ENCODE measurements at places on chromosomes 11 and 22.
A peak's percentile ranks its signal among the peaks of the same experiment; 100 is the strongest.

DNA sequence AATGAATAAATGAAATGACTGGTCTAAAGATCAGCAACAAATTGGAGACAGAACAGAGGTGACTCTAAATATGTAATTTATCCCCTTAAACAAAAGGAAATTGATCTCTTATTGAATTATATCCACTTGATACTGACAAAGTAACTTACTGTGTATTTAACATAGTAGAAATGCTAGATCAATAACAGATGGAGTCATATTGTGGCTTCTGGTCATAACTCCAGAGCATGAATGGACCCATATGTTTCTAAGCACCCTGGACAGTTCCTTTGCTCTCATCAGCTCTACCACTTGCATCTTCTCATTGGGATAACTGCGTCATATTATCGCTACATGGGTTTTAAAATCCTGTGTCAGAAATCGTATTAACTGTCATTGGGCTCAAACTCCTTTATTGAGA lies 222.3 kb downstream of the ETS1 start:
- no peak for DNase-seq

DNA sequence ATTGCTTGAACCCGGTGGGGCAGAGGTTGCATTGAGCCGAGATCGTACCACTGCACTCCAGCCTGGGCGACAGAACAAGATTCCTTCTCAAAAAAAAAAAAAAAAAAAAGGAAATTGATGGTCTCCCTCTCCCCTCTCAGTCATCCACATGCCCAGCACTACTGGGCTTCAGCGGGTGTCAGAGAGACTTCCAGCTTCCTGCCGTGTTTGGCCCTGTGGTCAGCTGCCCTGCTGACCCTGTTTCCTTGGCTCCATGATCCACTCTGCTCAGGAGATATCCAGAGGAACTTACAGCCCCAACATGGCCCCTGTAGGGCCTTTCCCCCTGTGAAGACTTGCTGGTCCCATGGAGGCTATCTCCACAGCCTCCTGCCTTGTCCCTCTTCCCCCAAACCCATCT lies 6.1 kb upstream of the PNPLA3 start:
- no peak for DNase-seq

GRCh38 chr11:2868506-2869133 lies 17.0 kb downstream of the CDKN1C start:
- no peak for DNase-seq

GRCh38 chr11:8273287-8273686 lies 9.6 kb upstream of the LMO1 start:
- no peak for DNase-seq

DNA sequence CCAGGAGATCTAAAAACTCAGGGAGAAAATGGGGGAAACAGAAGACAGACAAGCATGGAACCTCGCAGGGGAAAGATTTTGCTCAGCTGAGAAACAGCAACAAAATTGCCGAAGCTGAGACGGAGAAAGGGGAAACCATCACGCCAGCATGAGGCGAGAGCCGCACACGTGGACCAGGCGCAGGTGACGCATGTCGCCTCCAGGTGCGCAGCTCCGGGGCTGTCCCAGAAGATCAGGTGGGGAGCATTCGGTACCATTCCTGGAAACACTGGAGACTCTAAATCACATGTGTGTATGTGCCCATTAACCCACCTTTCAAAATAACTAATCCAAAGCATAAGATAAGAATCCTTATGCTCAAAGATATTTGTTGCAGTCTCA lies 121.7 kb downstream of the BRD1 start:
- DNase-seq: no peak

- DNase-seq: no peak
Measured at GRCh38 chr11:84249344-84250135, 963.4 kb upstream of the CCDC90B start.

GRCh38 chr11:112538534-112539280 lies 278.0 kb upstream of the PLET1 start:
- DNase-seq: no peak

GRCh38 chr11:102599642-102600261 lies 25.4 kb downstream of the MMP20 start:
- DNase-seq: no peak

DNA sequence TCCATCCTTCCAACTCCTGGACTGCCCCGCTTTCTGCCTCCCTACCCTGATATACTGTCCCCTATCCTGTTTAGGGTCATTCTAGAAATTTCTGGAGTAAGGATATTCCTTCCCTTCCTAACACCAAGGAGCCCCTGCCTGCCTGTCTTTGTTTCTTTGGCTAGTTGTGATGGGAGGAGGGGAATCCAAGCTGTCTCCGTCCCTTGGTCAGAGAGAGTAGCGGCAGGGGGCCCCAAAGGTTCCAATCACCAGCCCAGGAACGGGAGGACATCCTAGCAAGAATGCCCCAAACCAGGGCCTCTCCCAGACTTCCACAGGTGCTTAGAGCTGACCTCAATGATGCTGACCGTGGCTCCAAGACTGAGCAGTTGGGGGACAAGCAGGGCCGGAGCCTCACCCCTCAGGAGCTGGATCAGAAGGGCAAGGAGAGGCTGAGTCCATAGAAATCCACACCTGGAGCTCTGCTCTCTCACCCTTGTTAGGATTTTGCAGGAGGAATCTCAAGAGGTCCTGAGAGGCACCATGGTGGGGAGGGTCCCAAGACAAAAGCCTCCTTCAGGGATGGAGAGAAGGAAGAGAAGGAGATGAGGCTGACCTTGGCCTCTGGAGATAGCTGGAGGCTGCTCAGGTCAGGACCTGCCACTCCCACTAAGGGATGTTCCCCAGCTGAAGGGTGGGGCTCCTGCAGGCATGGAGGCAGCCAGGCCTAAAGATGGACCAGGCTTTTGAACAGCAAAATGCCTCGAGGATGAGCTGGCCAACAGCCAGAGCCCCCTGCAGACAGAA lies 13.6 kb downstream of the SLC22A12 start:
- DNase-seq: no peak

DNA sequence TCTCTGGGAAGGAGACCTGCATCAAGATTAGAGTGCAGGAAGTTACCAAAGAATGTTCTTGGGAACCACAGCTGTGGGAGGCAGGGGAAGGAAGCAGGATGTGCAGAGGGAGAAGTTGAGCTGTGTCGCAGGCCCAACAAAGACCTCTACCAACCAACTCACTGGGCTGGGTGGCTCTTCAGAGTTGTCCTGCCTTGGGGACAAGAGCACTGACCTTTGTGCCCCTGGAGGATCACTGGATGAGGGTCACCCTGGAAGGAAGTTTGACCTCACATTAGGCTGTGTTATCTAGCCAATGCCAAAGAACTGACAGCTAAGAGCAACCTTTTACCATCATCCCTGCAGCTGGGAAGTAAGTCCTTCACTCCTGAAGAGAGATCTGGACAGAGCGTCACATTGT lies 130.6 kb downstream of the RRAS2 start:
- no peak for DNase-seq

GRCh38 chr11:132948252-132948651 lies 584.0 kb downstream of the OPCML start:
- no peak for DNase-seq

DNA sequence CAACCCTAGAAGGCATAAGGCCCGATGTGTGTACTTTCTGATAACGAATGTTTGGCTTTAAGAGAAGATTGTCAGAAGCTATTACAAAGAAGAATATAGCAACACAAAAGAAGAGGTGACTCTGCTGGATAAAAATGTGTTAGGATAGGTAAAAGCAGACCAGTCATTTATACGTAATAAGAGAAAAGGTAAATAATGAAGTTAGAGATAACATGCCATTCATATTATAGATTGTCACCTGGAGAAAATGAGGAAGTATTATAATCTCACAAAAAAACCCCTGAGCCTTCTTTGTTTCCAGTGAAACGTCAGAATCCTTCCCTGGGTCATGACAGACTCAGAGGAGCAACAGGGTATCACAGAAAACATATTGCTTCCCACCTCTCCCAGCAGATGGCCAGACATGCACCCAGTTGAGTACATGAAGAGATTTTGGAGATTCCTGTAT lies 36.1 kb downstream of the PPFIA1 start:
- DNase-seq: no peak

- DNase-seq: no peak
Measured at GRCh38 chr22:38187413-38188212, 6.0 kb upstream of the PLA2G6 start.

- DNase-seq: no peak
Measured at GRCh38 chr11:126893796-126894195, 106.8 kb downstream of the KIRREL3 start.

DNA sequence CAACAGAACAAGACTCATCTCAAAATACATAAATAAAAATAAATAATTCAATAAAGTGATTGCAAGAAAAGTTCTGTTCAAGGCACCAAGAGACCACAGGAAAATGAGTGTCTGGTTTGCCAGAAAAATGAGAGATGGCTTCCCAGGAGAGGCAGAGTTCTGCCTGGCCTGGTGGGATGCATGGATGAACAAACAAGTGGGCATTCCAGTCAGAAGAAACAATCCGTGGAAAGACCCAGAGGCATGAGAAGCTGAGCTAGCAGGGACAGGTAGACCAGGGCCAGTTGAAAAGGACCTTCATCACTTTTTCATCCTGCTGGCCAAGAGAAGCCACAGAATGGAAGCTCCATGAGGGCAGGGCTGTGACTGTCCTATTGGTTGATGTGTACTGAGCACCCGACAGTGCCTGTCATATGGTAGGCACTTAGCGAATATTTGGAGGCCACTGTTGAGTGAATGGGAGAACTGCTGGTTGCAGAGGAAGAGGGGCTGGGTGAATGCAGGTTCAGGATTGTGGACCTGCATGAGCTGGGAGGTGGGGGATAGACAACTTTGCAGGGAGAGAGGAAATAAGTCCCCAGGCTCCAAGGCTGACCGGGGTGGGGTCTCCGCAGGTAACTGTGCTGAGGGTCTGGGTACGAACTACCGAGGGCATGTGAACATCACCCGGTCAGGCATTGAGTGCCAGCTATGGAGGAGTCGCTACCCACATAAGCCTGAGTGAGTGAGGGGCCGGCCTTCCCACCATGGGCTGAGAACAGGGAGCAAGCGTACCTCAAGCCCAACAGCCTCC lies 3.7 kb downstream of the F2 start:
- no peak for DNase-seq

DNA sequence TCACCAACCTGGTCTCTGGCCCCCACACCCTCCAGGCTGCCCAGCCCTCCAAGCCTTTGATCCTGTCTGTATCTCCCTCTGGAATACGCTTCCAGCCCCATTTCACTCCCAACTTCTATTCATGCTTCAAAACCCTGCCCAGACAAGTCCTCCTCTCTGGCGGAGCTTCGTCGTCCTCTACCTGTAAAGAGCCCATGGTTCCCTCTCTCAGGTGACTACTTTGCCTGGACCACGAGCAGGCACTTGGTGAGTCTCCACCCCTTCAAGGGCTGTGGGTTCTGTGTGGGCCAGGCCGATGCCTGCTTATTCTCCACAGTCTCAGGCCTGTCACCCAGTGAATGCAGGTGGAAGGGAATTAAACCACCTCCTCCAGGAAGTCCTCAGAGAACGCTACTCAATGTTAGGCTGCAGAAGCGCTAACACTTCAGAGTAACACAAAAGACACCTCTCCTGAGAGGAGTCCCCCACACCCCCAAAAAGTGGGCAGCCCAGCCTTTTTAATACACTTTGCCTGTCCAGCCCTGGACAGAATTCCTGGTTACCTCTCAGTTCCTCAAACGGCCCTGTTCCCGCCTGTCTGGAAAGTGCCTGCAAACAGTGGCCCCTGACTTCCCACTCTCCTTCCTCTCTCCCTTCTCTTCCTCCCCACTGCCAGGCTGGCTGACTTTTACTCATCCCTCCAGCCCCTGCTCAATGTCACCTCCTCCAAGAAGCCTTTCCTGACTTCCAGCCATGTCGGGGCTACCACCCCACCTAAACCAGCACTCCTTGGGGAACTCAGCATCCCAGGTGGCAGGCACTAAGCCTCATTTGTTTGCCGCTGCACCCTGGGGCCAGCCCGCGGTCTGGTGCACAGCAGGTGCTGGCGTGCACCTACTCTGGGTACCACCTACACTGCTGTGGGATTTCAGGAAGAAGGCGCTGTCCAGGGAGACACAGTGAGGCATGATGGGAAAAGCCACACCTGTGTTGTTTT lies 9.0 kb downstream of the RAC2 start:
- DNase-seq: peak; percentile 29

GRCh38 chr22:19714312-19715187 lies at the start of gene SEPTIN5:
Gene SEPTIN5 (plus strand): TSS chr22:19714503. CDS start chr22:19714589, 86 bp downstream.
- no peak for DNase-seq

- no peak for DNase-seq
Measured at GRCh38 chr11:76689313-76690260, 19.0 kb upstream of the LRRC32 start.

GRCh38 chr22:30327864-30328345 lies 1.2 kb upstream of the TBC1D10A start:
- no peak for DNase-seq

- DNase-seq: no peak
Measured at GRCh38 chr11:88169471-88169870, 5.8 kb downstream of the RAB38 start.

DNA sequence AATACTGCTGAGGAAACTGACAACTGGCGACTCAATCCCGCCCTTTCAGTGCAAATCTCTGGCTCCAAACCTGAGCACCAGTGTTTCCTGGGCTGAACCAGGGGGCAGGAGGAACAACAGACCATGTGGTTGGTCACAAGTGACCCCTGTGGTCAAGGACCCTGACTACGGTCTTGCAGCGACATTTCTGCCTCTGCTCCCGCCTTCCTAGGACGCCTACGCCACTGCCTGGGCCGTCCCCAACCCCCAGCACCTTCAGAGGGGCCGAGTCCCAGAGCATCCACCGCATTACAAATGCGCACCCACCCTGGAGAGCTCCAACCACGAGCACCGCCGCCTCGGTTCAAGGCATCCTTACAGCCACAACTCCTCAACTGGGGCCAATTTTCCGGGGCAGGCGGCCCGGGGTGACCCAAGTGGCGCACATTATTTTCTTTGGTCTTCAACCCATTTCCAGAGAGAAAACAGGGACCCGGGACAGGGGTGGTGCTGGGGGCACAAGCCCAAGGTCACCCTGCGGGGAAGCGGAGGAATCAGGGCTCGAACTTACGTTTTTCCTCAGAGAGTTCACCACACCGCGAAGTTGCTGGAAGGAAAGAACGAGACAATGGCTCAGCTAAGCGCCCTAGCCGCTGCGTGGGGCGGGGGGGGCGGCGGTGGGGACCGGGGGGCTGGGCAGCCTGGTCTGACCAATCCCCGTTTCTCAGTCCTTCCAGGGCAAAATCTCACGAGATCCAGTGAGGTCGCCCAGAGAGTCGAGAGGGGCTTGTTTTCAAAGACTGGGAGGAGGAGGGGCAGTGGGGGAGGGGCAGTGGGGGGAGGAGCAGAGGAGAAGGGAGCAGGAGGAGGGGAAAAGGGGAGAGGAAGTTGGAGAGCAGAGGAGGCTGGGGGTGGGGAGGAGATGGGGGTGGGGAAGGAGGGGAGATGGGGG lies 1.8 kb downstream of the PRAME start:
- no peak for DNase-seq

DNA sequence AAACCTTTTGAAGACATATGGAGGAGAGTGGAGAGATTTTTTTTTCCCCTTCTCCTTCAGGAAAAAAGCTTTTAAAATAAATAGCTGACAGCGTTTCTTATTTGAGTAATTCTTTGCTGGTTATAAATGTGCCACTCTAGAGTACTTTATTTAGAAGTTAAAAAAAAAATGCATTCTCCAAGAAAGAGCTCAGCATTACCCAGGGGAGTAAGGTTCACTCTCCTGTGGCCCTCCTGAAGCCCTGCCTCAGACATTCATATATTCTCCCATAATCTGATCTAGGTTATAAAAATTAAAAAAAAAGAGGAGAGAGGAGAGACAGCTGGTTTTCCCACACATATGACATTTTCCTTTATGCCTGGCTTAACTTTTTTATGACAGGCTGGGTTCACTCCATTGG lies 545.2 kb upstream of the CADM1 start:
- DNase-seq: no peak
